ENCODE measurements at places on chromosomes 1 and 21.

- DNase-seq = no peak
Measured at GRCh38 chr1:3821004-3821403, 24.7 kb upstream of the LRRC47 start.

GRCh38 chr1:65075123-65075976, 72.7 kb upstream of the AK4 start:
- peak; percentile 23 for DNase-seq

GRCh38 chr1:173570370-173571007, 32.4 kb downstream of the SLC9C2 start:
- no peak for DNase-seq

DNA sequence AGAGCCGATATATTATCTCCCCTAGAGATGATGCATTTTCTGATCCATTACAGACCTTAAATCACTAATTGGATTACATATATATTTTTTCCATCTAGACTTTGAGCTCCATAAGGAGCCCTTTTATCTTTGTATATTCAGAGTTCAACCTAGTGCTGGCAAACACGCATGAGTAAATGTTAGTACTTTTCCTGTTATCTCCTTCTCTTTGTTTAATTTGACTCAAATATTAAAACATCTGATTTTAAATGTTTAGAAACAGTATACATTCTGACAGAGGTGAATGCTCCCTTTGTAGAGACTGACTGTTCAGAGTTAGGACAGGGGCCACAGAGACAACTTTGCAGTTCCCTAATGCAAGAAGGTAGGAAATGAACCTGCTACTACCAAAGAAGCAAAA, 37.1 kb downstream of the EIF2B3 start:
- DNase-seq = no peak

GRCh38 chr1:66954208-66954607, 29.4 kb downstream of the MIER1 start:
- no peak for DNase-seq

- no peak for DNase-seq
Measured at GRCh38 chr1:189693140-189693539, 784.5 kb downstream of the BRINP3 start.

DNA sequence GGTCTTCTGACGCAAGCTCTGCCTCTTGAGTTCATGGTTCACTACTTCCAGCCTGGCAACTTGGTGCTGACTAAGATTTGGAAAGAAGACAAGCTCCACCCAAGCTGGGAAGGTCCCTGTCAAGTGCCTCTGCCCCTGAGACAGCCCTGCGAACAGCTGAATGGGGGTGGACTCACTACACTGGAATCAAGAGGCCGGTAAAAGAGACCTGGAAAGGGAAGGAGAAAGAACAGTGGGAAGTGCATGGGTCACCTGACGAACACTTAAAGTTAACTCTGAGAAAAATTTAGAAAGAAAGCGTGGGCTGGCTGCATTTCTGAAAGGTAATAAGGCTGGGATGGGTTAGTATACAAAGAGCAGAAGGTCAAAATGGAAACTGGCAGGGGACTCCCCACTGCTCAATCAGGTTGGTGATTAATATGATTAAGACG, 26.1 kb upstream of the ZNF496 start:
- no peak for DNase-seq

DNA sequence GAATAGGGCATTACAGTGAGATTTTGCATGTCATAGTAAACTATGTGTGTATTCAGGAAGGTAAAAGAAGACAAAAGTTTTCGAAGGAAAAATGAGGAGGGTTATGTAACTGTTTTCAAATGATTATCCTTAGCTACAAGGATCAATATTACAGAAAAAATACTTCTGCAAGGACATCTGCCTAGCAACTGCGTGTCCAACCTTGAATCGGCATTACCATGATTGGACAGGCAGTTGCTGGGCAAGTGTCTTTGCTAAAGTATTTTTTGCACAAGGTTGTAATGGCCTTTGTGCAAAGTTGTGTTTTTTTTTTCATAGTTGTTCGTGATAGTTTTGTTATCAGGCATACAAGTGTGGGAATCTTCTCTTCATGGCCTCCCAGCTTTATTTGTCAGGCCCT, 136.8 kb downstream of the FASLG start:
- no peak for DNase-seq

DNA sequence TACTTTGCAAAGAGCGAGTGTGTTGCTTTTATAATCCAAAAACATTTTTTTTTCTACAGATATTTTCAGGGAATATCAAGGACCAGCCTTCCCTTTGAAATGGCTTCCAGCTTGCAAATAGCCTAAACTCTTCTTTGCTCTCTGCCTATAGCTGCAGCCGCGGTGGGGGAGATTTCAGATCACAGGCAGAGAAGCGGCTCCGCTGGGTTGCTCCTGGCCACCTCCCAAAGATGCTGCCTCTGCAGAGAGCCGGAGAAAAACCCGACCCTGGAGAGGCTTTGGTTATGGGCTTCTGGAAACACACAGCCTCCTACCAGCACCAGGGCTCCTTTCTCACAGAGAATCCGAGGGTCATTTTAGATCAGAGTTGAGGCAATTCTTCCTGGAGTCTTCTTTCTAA, 18.6 kb upstream of the PAX7 start:
- DNase-seq = no peak

GRCh38 chr21:28663111-28663693, 329.5 kb downstream of the LTN1 start:
- no peak for DNase-seq

DNA sequence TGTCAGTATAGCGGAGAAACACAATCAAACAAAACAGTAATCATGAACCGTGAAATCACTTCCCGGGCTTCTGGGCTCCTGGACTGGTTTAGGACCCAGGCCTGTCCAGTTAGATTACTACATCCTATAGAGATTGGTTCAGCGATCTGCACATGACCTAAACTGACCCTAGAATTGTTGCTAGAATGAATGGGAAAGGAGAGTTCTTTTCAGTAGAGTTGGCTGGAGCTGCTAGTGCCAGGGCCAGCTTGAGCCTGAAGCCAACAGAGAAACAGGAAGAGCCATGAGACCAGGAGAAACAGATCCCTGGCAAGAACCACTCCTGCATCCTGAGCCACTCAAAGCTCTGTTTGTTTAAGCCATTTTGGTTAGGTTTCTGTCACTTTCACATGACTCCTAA, 474.3 kb upstream of the C1orf87 start:
- DNase-seq = no peak

DNA sequence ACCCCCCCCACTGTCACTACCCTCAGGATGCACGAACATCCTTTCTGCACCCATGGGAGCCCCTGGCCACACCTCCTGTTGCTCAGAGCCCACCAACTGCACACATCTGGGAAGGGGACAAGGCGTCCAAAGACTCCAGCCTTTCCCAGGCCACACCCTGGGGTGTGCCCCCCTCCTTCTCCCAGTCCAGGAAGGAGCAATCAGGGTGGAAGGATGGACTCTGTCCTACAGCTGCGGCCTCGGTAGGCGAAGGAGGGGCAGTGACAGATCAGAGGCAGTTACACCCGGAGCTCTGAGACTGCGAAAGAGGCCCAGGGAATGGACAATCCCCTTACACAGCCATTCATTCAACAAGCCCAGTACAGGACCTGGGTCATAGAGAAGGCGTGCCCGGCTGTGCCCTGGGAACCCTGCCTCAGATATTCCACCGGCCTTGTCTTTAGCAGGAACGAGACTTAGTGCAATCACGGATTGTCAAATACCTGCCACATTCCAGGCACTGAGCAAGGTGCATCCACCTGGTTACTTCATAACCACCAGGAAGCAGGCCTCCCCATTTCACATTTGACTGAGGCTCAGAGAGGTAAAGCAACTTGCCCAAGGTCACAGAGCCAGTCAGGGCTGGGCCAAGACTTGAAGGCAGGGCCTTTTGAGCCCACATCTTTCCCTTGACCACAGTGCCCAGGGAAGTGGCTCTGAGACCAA, 9.4 kb downstream of the HSPG2 start:
- no peak for DNase-seq

- DNase-seq = no peak
Measured at GRCh38 chr21:34020005-34020847, 53.2 kb upstream of the MRPS6 start.

DNA sequence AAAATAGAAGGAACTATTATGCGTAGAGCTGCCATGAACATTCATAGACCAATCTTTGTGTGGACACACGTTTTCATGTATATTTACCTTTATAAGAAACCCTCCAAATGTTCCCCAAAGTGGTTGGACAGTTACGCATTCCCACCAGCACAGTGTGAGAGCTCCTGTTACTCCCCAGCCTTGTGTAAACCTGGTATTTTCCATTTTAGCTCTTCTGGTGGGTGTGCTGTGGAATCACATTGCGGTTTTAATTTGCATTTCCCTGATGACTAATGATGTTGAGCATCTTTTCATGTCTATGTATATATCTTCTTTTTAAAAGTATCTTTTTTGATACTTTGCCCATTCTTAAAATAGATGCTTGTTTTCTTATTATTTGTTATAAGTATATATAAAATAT, 3.2 kb upstream of the UBASH3A start:
- DNase-seq = no peak

- DNase-seq = no peak
Measured at GRCh38 chr1:203475012-203475981, at the start of gene PRELP. TSS of gene PRELP (plus strand) at chr1:203475806. CDS start at chr1:203483185, 7,379 bp downstream.

DNA sequence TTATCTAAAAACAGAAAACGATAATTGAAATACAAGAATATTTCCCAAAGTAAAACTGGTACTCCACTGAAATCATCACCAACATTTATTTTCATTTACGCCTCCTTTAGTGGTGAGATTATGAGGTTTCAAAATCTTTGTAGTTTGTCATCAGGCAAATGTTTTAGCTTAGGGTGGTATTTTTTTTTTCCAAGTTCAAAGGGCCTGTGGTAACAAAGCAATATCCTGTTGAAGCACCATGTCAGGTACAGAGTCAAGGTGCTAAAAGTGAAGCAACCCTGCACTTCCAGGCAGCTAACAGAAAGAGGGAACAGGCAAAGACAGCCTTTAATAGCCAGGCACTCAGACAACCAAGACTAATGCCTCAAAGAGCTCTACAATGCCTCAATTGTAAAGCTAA, 89.2 kb downstream of the JAK1 start:
- DNase-seq = peak; percentile 17

DNA sequence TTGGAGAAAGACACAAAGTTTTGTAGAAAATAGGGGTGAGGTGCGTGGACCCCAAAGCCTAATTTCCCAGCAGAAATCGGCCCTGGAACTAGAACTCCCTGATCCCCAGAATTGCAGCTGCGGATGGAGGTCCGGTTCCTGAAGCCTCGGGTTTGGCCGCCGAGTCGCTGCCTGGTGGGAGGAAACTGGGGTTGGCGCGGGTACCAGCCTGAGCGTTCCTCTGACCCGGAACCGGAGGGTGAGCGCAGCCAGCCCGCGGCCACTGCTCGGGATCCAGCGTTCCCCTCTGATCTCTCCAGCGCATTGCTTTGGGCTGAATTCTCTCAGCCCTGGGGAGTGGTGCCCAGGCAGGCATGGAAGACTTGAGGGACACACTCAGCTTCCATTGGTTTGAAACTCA, 1.6 kb downstream of the ST6GALNAC5 start:
- DNase-seq = no peak

DNA sequence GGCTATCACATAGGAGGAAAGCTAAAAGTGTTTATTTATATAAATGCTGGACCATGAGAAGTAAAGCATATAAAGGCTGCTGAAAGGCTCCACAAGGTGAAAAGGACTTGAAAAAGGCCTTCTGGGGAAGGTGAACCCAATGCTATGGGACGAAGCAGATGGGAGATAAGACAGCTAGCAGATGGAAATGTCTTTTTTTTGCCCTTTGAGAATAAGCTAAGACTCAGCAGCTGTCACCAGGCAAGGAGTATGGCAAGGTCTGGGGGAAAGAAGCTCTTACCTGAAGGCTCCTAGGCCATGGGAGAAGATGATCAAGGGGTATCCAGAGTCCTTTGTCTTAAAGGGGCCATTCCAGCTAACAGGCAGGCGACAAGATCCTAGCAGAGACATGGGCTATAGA, 9.9 kb downstream of the PAFAH2 start:
- DNase-seq = no peak

GRCh38 chr1:244395965-244396364, 55.7 kb downstream of the ADSS2 start:
- DNase-seq = no peak

GRCh38 chr1:113534875-113535274, 144.6 kb downstream of the MAGI3 start:
- no peak for DNase-seq

GRCh38 chr1:102872526-102872925, 235.8 kb downstream of the COL11A1 start:
- DNase-seq = no peak

DNA sequence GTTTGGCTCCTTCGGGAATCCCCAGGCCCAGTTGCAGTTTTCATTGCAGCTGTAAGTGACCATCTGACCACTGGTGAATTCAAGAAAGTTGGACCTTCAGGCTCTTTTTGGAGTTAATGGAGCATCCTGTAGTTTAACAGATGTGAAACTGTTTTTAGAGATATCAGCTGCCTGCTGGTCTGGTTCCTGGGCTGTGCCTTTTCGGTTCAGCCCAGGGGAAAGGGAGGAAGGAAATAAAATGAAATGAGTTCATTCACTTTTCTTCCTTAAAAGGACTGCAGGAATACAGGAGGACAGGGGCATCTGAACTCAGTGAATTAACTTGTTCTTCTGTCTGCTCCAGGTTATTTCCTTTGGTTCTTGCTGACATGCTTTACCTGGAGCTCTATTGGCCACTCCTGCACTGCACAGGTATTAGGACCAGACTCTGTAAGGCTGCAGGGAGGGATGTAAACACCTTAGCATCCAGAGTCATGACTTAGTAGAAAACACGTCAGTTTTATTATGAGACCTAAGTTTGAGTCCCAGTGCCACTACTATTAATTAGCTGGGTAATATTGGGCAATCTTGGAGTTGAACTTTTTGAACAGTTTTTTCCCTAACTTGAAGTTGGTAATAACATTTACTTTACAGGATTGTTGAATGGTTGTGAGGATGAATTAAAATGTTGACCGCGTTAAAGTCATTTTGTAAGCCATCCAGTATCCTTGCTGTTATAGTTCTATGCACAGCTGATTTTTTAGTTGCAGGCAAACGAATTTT, 83.6 kb downstream of the LRRC8D start:
- DNase-seq = no peak

DNA sequence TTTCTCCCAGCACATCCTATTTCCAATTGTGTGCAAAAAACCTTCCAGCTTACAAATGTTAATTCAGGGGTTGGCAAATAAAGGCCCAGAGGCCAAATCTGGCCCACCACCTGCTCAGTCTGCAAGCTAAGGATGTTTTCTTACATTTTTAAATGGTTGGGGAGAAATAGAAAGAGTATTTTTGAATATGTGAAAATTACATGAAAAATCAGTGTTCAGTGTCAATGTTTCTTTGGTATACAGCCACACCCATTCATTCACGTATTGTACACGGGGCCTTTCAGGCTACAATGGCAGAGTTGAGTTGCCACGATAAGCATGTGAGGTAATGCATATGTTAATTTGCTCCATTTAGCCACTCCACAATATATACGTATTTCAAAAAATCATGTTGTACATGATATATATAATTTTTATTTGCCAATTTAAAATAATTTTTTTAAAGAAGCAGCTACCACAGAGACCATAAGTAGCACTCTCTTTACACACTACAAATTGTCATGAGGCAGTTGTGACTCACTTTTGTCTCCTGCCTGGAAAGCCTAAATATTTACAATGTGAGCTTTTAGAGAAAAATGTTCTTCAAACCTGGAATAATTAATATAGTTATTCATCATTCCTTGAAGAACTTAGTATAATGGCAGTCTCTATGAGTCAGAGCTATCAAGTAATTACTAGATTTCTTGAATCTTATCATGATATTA, 189.6 kb downstream of the SMYD3 start:
- DNase-seq = no peak
